ENCODE measurements at places on chromosomes 16 and 17.

- no peak for DNase-seq
Measured at GRCh38 chr17:63544467-63545301, 5.6 kb upstream of the DCAF7 start.

- DNase-seq: peak; percentile 26
Measured at GRCh38 chr16:83701494-83701893, 106.3 kb upstream of the HSBP1 start.

- peak; percentile 84 for DNase-seq
Measured at GRCh38 chr16:50202926-50203624, 50.0 kb downstream of the TENT4B start.

- no peak for DNase-seq
Measured at GRCh38 chr16:30184891-30185682, 1.7 kb downstream of the CORO1A start.

- no peak for DNase-seq
Measured at GRCh38 chr16:30064729-30065101, 845 bp upstream of the ALDOA start.

GRCh38 chr17:35119370-35120165, at the start of gene RAD51D:
TSS of gene RAD51D (minus strand) at chr17:35119860. CDS start at chr17:35119613, 247 bp downstream.
- peak; percentile 19 for DNase-seq

DNA sequence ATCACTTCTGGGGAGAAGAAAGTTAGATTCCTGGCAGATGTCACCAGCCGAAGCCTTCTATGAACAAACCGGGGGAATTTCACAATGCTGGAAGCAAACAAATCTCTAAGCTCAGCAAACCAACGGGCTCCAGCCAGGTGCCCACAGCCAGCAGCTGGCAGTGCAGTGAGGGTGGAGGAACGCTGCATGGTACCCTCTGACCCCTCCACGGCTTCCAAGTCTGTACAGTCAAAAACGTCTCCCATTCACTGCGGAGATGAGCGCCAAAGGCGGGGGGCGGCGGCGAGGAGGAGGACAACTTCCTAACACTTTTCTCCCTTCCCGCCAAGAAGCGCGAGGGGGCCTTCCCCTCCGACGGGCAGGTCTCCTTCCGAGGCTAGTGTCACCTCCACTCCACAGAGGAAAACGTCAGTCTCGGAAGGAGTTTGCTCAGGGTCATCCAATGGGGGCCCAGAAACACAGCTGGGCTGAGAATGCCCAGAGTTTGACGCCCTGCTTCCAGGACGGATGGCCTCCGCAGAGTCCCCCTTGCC, 924 bp downstream of the ZNF598 start:
- no peak for DNase-seq

GRCh38 chr16:5075637-5076036, 4.0 kb downstream of the ALG1 start:
- no peak for DNase-seq

- DNase-seq: no peak
Measured at GRCh38 chr16:58098207-58099096, 30.7 kb downstream of the CFAP20 start.

- DNase-seq: no peak
Measured at GRCh38 chr17:50137042-50137441, 7.1 kb upstream of the SAMD14 start.

GRCh38 chr17:77832180-77832560, 126.3 kb upstream of the TNRC6C start:
- no peak for DNase-seq

- no peak for DNase-seq
Measured at GRCh38 chr16:19830902-19831560, 53.6 kb downstream of the GPRC5B start.

DNA sequence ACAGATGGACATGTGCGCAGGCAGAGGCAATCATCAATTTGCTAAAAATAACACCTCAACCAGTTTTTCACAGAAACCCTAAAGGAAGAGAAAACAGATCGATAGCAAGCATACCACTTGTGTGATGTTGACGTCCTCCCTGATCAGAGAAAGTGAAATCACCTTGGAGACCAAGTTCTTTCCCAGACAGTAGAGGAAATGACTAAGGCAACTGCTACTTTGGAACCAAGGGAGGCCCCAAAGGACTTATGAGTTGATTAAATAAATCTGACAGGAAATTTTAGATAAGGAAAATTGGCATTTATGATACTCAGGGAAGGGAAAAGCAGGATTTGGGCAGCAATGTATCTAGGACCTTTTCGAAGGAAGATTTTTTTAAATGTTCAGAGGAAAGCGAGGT, 267.1 kb upstream of the ASIC2 start:
- DNase-seq: no peak

DNA sequence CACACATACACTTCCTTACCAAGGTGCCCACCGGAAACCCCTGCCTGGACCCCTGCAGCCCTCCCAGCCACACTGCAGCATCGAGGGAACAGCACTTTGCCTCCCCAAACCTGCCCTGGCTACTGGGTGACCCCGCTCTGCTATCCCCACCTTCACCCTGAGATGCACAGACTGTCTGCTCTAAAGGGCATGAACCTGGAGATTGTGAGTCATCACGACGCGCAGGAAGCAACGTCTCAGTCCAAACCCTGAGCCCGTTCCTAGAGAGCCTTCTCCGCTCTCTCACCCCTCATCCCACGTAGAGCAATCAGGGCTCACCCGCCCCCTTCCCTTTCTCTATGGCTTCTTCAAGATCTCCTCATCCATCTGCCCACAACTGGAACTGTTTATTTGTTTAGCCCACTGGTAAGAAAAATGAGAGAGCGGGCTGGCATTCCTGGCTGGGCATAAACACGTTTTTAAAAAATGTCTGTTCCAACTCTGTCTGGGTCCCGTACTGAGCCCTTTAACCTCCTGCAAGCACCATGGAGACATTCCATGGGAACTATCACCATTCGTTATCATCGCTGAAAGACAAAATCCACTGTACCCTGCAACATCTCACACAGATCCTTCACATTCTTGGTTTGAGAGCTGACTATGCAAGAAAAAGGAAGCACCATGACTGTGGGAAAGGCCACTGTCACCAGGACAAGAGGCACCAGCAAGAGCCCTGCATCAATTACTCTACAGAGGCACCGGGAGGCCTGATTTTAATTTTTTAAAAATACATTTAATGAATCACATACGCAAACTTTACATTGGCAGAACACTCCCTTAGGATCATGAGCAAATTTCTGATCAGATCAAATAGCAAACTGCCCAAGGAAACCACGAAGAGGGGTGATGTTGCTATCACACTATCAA, 28.2 kb downstream of the ZFHX3 start:
- DNase-seq: peak; percentile 36

DNA sequence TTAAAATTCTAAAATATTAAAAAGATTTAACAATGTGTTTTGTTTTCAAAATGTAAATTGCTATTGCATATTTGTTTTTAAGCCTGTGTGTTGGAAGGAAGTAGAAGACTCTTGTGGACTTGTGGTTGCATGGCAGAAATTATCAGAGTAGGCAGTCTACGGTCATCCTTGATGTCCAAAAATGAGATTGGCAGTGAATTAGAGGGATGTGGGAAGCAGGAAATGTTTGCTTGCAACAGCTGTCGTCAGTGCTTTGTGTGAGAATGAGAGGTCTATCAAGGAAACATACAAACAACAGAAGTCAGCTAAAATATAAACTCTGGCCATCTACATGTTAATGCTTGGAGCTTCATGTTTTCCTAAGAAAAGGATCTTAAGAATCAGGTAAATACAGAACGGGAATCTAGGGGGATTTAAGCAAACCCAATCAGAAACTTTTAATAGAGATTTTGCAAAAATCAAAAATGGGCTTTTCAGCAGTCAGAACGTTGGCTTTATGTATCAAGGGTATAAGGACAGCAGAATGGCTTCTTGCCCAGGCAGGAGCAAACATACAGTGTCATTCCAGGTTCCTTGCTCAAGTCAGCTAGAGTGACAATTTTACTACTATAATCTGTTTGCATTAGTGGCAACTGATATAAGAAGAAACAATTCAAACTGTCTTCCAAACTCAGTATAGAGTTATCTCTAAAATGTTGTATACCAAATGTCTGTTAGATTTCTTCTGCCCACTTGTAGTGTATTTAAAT, 196.7 kb downstream of the CYB561 start:
- peak; percentile 28 for DNase-seq

GRCh38 chr17:1147664-1148063, 32.1 kb downstream of the ABR start:
- peak; percentile 37 for DNase-seq

- no peak for DNase-seq
Measured at GRCh38 chr16:54324716-54325115, 38.1 kb upstream of the IRX3 start.

GRCh38 chr17:40932608-40933007, 4.8 kb downstream of the KRT23 start:
- DNase-seq: no peak

- DNase-seq: no peak
Measured at GRCh38 chr16:30767767-30768465, 5.8 kb downstream of the RNF40 start.

DNA sequence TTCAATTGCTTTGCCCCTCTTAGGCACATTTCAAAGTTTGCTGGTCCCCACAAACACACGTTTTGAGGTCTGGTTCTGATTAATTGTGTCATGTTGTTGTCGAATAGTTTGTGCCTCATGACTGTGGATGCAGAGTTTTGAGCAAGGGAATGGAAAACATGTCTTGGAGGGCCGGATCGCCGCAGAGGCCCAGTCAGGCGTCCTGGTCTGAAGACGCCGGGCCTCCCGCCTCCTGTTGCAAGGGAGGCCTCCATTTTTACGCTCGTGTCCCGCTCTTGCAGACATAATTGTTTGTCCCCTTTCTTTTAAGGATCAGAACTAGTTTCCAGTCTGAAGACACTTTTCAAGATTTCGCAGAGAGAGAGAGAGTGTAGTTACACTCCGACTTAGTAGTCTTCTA, 3.2 kb downstream of the NTN1 start:
- DNase-seq: no peak

- no peak for DNase-seq
Measured at GRCh38 chr16:7268182-7268581, 64.5 kb upstream of the RBFOX1 start.

DNA sequence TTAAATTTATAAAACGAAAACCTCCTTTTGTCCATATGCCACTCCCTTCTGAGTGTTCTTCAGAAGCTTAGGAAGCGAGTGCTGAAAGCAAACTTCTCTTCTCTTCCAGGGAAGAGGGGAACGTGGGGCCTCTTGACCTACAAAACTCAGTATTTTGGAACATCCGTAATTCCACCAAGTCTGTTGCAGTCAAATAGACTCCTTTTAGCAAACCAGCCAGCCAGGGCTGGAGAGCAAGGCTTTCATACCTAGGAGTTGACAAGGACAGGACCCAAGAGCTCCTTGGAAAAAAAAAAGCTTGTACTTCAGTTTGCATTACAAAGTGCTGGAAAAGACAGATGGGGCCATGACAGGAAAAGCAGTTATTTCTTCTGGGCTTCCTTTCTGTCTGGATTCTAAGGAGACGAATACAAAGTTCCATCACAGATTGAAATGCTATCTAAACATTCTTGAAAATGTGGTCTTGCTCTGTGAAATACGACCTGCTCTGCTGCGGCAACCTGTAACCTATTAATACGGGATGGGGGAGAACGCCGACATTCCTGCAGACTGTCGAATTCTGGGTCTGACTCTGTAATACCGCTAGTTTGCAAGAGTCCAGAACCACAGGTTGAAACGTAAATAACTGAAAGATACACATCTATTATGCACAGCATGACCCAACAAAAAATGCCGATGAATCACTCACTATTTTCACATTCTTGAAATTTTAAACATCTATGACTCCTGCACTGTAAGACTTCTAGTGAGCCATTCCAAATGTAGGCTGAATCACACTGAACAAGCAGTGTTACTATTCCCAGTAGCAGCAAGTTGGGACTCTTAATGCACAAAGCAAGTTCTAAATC, 20.6 kb downstream of the VPS53 start:
- peak; percentile 98 for DNase-seq

DNA sequence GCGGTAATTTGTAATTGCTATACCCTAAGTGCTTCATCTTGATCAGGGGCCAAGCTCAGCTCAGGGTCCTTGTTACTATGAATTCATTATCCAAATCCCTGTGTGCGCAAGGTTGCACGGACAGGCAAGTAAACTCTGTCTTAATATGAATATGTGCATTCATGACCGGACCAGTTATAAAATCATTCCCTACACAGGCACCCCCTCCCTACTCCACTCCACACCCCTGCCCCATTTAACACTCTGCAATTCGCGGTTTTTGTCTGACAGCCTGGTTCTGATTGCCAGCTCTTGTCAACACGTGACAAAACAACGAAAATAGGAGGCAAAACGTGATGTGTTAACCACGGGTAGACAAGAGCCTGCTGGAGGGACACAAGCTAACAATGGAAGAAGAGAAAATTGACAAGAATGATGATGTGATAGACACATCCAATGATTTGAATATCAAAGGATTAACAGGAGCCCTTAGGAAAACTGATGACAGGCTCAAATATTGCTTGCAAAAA, 76.5 kb downstream of the CACNG3 start:
- no peak for DNase-seq

DNA sequence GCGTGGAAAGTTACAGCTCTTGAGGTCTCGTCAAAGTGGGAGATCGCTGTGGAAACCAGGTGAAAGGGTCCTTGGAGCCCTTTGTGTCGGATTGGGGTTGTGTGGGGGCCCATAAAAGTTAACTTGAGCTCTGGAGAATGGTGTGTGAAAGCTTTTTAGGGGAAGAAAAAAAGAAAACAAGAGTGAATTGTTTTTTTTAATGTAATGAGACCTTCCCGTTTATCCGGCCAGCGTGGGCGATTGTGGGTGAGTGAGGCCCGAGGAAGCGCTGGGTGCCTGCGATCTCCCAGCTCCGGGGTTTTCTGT, 150.6 kb downstream of the MSI2 start:
- DNase-seq: no peak

DNA sequence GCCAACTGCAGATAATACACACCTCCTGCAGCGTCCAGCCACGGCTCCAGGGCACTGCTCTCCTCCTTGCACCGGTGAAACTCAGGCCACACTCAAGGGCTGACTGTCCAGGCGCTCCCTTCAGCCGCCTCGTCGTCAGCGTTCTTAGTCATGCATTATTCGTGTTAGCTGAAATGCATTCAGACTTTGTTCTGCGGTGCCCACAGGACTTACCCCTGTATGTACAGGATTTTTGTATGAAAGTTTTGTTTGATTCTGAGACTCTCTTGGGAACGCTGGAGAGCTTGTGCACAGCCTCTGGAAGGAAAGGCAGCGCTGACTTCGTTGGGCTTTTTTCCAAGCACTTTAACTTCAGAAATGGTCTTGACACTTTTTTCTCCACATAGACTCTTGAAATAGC, 22.1 kb downstream of the CIBAR2 start:
- no peak for DNase-seq

Measured in astrocyte of the cerebellum (primary cell).